Karpas-422 (cell line): ENCODE measurements at places on chromosomes 11 and 22. TPM values are rescaled to one million over a fixed set of nuclear protein-coding genes. Genes with fewer than 3 reads are reported as not detected.
A peak's percentile ranks its signal among the peaks of the same experiment; 100 is the strongest.

- peak overlapping the region; percentile 1; the same call in 1 of the 2 replicates for H3K4me3 ChIP-seq
- peaks cover 34% of the 10 kb centered on the region for H3K36me3 ChIP-seq
- peaks cover 57% of the 10 kb centered on the region for H3K4me1 ChIP-seq
- H3K27ac ChIP-seq, result peak overlapping the region; percentile 33
- H3K27me3 ChIP-seq, result no peaks in the 10 kb centered on the region
- DNase-seq, result no peak
Measured at GRCh38 chr11:111633248-111633647, 31.0 kb downstream of the SIK2 start.

The PRDX5 gene
- 205 and 428 TPM in 2 replicates for total RNA-seq

The DGCR8 gene
- 16.4 and 26.6 TPM in 2 replicates for total RNA-seq

DNA sequence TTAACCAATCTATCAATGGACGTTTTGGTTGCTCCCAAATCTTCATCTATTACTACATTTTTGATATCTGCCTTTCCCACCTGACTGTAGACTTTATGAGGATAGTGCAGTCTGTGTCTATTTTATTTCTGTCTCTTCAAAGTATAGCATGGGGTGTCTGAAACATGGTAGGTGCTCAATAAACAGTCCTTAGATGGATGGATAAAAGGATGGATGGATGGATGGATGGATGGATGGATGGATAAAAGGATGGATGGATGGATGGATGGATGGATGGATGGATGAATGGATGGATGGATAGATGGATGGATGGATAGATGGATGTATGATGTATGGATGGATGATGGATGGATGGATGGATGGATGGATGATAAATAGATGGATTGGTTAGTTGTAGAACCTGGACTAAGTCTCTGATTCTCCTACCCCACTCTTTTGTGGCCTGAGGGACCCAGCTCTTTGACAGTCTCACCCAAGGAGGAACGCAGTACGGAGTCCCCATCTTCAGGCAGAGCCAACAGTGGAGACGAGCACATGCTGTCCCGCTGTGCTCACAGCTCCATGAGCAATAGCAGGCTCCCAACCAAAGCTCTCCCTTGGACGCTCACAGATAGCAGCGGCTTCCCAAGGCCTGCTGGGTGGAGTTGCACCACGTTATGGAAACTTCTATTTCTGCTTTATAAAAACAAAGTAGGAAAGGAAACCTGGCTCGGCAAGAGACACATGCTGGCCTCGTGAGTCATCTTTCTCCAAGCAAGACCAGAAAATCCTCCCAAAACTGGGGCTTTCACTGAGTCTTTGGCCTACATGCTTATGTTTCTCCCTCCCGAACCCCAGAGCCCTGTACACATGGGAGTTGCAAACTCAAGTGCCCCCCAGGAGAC is 448.0 kb downstream of the MIAT start:
- H3K4me1 ChIP-seq, result no peaks in the 10 kb centered on the region
- no peaks in the 10 kb centered on the region for H3K27me3 ChIP-seq
- no peaks in the 10 kb centered on the region for H3K36me3 ChIP-seq
- H3K4me3 ChIP-seq, result no peak overlapping the region
- DNase-seq, result no peak
- no peak overlapping the region for H3K27ac ChIP-seq

GRCh38 chr11:129434641-129435498 is 59.2 kb downstream of the BARX2 start:
- H3K36me3 ChIP-seq, result no peaks in the 10 kb centered on the region
- H3K4me3 ChIP-seq, result no peak overlapping the region
- no peaks in the 10 kb centered on the region for H3K27me3 ChIP-seq
- no peak overlapping the region for H3K27ac ChIP-seq
- H3K4me1 ChIP-seq, result peaks cover 9% of the 10 kb centered on the region

The SCUBE1 gene
- not detected in 2 replicates for total RNA-seq

GRCh38 chr11:1947592-1948237 is 583 bp downstream of the MRPL23 start:
- H3K4me3 ChIP-seq, result no peak overlapping the region
- no peaks in the 10 kb centered on the region for H3K36me3 ChIP-seq
- H3K27ac ChIP-seq, result no peak overlapping the region

DNA sequence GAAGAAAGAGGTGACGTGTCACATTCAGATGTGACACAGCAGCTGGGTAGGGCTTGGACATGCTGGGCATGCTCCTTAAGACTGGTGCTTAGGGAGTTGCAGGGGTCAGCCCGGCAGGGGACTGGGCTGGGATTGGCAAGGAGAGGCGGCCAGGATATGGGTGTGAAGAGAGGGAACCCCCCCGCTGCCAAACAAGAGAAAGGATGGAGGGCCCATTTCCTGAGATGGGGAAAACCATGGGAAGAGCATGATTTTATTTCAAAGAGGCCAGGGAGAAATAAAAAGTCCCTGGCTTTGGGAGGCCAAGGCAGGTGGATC is 5.3 kb downstream of the ATF4 start:
- no peak overlapping the region for H3K4me3 ChIP-seq
- peaks cover 39% of the 10 kb centered on the region for H3K36me3 ChIP-seq
- DNase-seq, result no peak
- H3K27ac ChIP-seq, result peak overlapping the region; percentile 96
- H3K27me3 ChIP-seq, result no peaks in the 10 kb centered on the region

DNA sequence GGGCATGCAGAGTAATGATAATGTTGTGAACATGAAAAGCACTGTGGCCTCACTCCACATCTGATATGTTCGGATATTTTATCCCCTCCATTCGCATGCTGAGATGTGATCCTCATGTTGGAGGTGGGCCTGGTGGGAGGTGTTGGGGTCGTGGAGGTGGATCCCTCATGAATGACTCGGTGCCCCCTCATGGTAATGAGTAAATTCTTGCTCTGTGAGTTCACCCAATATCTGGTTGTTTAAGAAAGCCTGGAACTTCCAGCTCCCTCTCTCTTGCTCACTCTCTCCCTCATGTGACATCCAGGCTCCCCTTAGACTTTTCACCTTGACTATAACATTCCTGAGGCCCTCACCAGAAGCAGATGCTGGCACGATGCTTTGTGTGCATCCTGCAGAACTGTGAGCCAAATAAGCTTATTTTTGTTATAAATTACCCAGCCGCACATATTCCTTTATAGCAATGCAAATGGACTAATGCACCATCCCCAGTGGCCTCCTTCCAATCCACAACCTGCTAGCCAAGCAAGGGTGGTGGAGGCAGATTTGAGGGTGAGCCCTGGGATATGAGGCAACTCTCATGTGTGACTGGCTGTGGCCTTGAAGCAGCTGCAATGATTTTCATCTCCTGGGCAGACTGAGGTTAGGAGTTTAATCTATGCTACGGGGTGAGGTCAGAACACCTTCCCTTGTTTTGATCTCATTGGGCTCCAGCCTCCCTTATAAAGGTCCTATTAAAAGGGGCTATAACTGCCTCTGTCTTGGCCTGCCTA is 276.5 kb downstream of the ETS1 start:
- no peak overlapping the region for H3K27ac ChIP-seq
- DNase-seq, result no peak
- no peaks in the 10 kb centered on the region for H3K27me3 ChIP-seq
- no peaks in the 10 kb centered on the region for H3K36me3 ChIP-seq
- no peak overlapping the region for H3K4me3 ChIP-seq
- H3K4me1 ChIP-seq, result peaks cover 3% of the 10 kb centered on the region; the same call in 1 of the 2 replicates

- H3K4me1 ChIP-seq, result no peaks in the 10 kb centered on the region
- no peaks in the 10 kb centered on the region for H3K27me3 ChIP-seq
- H3K4me3 ChIP-seq, result no peak overlapping the region
- H3K36me3 ChIP-seq, result no peaks in the 10 kb centered on the region
- no peak for DNase-seq
Measured at GRCh38 chr22:25716637-25717036, 25.4 kb upstream of the MYO18B start.

DNA sequence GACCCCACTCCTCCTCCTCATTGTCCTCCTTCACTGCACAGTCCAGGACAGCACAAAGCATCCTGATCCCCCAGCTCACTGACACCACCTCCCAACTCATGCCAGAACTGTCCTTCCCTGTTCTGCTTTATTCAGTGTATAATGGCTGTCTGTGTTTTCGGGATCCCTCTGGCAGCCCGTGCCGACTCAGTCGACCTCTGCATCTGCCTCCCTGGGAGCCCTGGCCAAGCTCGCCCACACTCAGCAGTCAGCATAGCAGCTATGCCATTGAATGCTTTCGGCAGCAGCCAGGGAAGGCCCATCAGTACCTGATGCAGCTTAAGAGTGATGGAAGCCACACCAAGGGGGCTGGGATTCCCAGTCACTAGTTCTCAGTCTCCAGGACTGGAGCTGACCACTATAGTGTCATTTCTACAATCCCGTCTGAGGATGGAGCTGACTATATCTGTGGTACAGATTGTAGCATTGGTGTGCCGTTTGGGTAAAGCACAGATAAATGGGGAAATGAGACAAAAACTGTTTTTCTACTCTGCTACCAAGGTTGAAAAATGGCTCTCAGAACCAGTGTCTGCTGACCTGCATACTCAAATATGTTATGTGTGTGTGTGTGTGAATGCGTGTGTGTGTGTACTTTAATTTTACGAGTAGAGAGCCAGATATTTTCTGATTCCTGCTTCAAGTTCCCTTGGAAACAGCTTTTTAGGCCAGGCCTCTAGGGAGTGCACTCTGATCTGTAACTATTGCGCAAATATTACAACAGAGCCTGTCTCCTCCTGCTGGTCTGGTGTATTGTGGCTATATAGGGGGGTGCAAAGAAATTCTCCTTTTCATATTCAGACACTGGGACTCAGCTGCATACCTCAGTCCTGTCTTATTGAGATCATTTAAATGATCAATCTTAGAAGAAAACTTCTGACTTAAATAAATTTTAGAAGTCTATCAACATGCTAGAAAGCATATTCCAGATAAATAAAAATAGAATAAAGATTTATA is 78.8 kb upstream of the TOP3B start:
- no peaks in the 10 kb centered on the region for H3K36me3 ChIP-seq
- DNase-seq, result peak; percentile 92
- H3K4me3 ChIP-seq, result peak overlapping the region; percentile 23; the same call in 1 of the 2 replicates
- H3K4me1 ChIP-seq, result peaks cover 59% of the 10 kb centered on the region
- H3K27me3 ChIP-seq, result no peaks in the 10 kb centered on the region

DNA sequence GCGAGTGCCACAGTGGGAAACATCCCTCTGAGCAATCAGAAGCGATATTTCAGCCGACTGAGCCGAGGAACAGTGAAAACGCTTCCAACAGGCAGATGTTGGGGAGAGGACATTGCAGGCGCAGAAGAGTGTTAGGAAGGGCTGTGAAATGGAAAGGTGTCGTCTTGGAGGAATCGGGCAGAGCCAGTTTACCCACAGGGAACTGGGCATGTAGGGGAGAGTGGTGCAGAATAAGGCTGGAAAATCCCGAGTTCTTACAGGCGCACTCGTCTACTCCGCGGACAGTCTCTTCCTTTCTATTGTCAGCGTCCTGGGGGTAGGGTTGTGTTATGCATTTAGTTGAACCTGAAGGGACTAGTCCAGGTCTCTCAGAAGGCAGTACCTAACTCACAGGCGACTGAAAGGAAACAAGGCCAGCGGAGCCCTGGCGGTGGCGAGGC is 1.1 kb upstream of the APLP2 start:
- H3K27me3 ChIP-seq, result no peaks in the 10 kb centered on the region
- peak overlapping the region; percentile 71 for H3K4me3 ChIP-seq
- no peak for DNase-seq
- no peaks in the 10 kb centered on the region for H3K36me3 ChIP-seq
- H3K4me1 ChIP-seq, result peaks cover 34% of the 10 kb centered on the region

- H3K27me3 ChIP-seq, result no peaks in the 10 kb centered on the region
- no peaks in the 10 kb centered on the region for H3K4me1 ChIP-seq
- no peak overlapping the region for H3K27ac ChIP-seq
- DNase-seq, result no peak
Measured at GRCh38 chr11:105466582-105467228, 143.2 kb upstream of the GRIA4 start.

DNA sequence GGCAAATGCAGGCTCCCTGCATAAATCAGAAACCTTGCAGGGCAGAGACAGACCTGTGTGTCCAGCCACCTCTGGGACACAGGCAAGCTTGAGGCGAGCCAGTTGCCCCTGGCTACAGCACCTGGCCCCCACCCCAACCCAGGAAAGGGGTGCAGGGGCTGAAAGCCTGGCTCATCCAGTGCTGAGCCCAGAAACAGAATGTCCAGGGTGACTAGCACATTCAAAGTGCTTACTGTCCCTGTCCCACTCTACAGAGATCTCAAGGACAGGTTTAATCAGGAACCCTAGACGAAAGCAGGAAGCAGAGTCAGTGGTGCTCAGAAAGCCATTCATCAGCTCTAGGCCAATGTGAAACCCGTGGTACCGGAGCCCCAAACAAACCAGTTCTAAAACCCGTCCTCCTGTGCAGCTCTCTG is 31.9 kb downstream of the PLEKHA7 start:
- H3K4me3 ChIP-seq, result no peak overlapping the region
- DNase-seq, result no peak
- H3K27me3 ChIP-seq, result no peaks in the 10 kb centered on the region

The CRKL gene
- 42.0 and 58.4 TPM in 2 replicates for total RNA-seq

GRCh38 chr11:6568191-6568918 is 35.1 kb downstream of the RRP8 start:
- no peaks in the 10 kb centered on the region for H3K4me1 ChIP-seq
- no peaks in the 10 kb centered on the region for H3K27me3 ChIP-seq
- H3K36me3 ChIP-seq, result no peaks in the 10 kb centered on the region
- DNase-seq, result no peak
- no peak overlapping the region for H3K4me3 ChIP-seq

DNA sequence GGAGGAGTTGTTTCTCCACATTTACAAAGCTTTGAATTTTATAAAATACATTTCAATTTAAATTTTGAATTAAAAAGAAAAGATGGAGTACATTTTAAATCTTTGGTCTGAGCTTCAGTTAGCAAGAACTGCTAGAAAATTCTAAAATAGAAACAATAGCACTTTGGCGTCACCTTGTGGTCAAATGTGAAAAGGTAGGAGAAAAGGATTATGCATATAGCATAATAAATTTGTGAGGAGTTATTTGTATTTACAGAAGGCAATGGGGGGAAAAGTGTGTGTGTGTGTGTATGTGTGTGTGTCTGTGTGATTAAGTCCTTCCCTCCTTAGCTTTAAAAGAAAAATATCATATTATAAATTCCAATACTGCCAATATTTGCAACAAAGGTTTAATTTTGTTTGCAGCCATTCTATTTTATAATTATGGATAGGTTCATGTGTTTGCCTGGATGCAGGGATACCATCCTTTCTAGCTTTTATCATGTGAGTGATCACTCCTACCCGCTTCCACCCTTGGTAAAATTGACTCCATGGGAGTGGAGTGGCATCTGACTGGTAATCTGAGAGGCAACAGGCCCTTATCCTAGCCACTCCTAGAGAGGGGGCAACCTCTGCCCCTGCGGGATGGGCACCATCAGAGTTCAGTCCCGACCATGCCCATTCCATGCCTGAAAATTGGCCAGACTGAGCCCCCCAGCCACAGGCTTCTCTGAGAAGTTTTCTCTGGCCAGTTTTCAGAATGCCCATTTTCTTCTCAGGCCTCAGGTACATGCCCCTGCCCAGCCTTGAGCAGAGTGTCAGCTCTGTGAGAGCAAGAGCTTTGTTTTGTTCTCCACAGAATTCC is 13.6 kb upstream of the LGR4 start:
- peak; percentile 87 for DNase-seq
- no peaks in the 10 kb centered on the region for H3K27me3 ChIP-seq
- H3K36me3 ChIP-seq, result peaks cover 3% of the 10 kb centered on the region; the same call in 1 of the 2 replicates
- H3K27ac ChIP-seq, result no peak overlapping the region

GRCh38 chr11:115497303-115497702 is 6.9 kb downstream of the CADM1 start:
- no peak for DNase-seq
- H3K27ac ChIP-seq, result no peak overlapping the region
- no peak overlapping the region for H3K4me3 ChIP-seq
